Ecto neural progenitor cell (in vitro differentiated cells): ENCODE measurements at places on chromosomes 11 and 22.

- DNase-seq, result no peak
These were observed 188.1 kb downstream of the MYO18B start for GRCh38 chr22:25930083-25930482.

DNA sequence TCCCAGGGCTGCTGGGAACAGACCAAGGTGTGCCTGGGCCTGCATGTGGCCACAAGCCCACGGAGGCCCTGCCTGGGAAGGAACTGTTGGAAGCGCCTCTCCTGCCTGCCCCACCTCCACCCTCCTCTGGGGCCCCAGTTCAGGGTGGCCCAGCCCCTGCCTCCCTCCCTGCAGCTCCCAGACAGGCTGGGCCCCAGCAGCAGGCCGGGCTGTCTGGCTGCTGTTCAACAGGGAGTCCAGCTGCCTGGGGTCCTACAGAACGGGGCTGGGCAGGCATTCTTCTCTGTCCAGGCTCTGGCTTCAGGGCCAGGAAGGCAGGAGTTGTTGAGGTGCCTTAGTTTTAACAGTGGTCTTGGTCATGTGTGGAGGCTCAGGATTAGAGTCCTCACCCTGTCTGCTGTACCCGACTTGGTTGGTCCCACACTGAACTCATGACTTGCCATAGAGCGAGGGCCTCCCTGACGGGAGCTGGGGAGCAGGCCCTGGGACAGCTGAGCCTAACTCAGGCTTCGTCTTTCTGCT is 11.8 kb downstream of the PRDM11 start:
- DNase-seq, result no peak

DNA sequence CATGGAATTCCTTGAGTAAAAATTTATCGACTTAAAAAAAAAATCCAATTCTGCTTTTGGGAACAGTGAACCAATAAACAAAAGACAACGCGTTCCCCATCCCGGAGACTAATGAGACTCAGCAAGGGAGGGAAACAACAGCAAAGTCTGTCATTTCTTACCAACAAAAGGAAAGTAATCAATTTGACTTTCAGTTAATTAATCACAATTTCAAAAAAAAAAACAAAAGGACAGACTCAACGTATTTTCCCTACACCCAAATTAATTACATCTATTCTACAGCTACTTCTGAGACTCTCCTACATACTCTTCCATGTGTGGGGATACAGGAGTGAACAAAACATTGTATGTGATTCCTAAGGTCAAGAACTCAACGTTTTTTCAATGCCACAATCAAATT is 1.9 kb downstream of the RDX start:
- no peak for DNase-seq

DNA sequence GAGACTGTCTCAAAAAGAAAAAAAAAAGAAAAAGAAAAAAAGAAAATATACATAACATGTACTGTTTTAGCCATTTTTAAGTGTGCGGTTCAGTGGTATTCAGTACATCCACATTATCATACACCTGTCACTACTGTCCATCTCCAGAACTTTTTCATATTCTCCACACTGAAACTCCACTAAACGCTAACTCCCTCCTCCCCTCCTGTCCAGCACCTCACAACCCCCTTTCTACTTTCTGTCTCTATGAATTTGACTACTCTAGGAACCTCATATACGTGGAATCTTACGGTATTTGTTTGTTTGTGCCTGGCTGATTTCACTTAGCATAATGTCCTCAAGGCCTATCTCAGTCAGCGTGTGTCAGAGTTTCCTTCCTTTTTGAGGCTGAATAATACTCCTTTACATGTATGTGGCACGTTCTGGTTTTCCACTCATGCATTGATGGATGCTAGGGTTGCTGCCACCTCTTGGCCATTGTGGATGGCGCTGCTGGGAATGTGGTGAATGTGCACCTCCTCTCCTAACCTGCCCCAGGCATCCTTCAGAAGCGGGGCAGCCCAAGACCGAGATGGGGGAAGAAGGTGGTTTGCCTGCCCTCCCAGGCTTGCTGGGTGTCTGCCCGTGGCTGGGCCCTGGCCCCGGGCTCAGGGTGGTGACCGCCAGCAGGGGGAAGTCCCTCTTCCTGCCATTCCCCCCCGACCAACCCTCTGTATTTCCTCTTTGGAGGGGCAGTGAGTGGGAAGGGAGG is 60.5 kb downstream of the BCR start:
- DNase-seq, result no peak

- no peak for DNase-seq
These were observed 413.6 kb downstream of the TBC1D22A start for GRCh38 chr22:47176026-47176389.

GRCh38 chr11:91257667-91258066 is 967.0 kb upstream of the FAT3 start:
- no peak for DNase-seq

DNA sequence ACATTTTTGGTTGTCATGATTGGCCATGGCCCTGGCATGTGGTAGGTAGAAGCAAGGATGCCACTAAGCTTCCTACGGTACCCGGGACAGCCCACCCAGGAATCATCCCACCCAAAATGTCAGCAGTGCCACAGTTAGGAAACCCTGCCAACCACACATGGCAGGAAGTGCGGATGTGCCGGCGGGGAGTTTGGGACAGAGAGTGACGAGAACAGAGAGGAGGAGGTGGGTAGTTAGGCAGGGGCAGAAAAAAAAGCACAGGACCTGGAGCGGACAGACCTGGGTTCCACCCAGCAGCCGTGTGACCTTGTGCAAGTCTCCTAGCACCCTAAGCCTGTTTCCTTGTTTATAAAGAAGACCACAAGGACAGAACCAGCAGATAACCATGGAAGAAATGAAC is 3.3 kb downstream of the SPI1 start:
- DNase-seq, result no peak

DNA sequence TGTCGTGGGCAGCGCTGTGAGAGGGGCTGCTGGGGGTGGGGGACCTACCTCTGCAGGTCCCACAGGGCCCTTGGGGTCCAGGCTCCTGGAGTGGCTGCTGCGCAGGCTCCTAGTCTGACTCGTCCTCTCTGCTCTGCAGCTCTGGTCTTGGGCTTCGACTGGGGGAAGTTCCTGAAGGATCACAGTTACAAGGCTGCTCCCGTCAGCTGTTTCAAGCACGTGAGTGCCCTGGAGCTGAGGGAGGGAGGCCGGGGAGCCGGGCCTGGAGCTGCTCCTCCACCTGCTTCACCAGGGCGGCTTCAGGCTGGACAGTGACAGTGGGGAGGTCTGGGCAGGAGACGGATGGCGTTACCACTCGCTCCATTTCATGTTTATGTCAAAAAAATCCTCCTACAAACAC is 11.9 kb downstream of the L3MBTL2 start:
- DNase-seq, result no peak

GRCh38 chr11:31326470-31327148 is 42.9 kb downstream of the DCDC1 start:
- no peak for DNase-seq

- no peak for DNase-seq
These were observed 14.0 kb upstream of the NRGN start for GRCh38 chr11:124725719-124726105.

GRCh38 chr11:22884217-22884616 is 23.9 kb upstream of the CCDC179 start:
- no peak for DNase-seq

- no peak for DNase-seq
These were observed 1129.1 kb downstream of the DLG2 start for GRCh38 chr11:84497981-84498411.

GRCh38 chr11:18132341-18132740 is at the start of gene MRGPRX3:
TSS of gene MRGPRX3 (plus strand) at chr11:18132571. CDS start at chr11:18137203, 4,632 bp downstream.
- DNase-seq, result no peak

GRCh38 chr11:59556115-59556916 is 45.0 kb downstream of the OR4D9 start:
- DNase-seq, result peak; percentile 84

DNA sequence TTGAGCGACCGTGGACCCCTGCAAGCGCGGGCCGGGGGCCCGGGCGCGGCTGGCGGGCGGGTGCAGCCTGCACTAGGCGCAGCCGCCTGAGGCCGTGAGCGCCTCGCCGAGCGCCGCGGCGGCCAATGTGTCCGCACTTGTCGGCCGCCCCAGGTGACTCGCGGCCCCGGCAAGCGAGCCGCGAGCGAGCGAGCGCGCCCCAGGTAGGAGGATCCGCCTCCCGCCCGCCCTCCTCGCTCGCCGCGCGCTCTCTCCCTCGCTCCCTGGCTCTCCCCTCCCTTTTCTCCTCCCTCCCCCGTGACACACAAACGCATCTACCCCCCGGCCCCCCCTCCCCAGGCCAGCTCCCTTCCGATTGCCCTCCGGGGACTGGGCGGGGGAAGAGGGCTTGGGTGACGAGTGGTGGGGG is at the start of gene WNT7B:
WNT7B (minus strand) TSS at position 160 of the 409 bp plus-strand sequence. CDS start 408 bp downstream, outside the sequence.
- DNase-seq, result peak; percentile 61

- DNase-seq, result no peak
These were observed 26.6 kb downstream of the TMEM123 start for GRCh38 chr11:102426000-102426399.

- DNase-seq, result no peak
These were observed 5.9 kb upstream of the TCP11L1 start for GRCh38 chr11:33033493-33033892.

DNA sequence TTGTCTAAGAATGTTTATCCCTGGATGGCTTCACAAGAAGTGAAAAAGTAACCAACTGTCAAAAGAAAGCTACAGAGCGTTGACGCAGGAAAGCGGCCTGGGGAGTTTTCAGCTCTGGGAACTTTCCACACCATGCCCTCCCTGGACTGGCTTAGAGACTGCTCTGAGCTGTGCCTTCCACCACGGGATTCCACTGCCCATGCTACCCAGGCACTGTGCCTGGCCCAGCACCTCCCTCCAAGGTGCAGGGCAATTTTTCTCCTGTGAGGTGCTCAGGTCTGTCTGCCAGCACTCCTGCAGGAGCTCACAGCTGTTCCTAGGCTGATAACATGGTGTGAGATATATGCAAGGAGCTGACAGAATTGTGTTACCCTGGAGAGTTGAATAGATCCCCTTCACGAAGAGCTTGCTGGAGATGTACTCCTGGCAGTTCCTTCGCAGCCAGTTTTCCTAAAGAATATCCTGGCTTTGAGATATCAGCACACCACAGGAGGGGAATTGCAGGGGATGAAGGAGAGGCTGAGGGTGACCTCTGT is 258.3 kb upstream of the B3GAT1 start:
- DNase-seq, result no peak

DNA sequence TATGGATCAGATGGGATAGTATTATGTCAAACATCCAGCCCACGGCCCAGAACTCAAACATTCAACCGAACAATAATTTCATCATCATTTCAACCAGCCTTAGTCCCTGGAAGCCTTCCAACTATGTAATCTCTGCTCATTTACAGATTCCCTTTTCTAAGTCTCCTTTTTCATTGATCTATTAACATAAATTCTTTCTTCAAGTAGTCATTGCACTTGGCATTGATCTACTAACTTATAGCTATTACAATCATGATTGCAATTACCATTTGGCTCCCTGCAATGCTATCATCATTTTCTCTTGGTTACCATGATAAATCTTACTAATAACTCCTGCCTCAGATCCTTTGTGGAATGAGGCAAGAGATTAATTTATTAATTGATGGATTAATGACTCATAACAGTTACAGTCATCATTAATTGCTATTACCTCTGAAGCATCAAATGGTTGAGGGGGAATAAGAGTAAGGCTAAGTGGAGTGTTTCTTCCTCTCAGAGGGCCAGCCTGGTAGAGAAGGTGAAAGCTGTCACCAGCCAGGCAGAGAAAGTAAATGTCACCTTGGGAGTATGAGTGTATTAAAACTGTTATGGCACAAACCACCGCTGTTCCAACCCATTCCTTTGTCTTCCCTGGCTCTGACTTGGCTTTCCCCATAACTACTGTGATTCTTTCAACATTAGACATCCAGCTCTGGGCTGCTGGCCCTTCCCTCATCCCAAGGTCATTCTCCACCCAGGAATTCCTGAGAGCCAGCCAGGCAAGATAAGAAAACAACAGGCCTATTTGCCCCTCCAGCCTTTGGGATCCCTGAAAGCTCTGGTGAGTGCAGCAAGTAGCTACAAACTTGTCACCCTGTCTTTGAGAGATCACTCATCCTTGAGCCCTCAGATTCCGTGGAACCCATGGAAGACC is 174.7 kb downstream of the RRAS2 start:
- DNase-seq, result no peak

DNA sequence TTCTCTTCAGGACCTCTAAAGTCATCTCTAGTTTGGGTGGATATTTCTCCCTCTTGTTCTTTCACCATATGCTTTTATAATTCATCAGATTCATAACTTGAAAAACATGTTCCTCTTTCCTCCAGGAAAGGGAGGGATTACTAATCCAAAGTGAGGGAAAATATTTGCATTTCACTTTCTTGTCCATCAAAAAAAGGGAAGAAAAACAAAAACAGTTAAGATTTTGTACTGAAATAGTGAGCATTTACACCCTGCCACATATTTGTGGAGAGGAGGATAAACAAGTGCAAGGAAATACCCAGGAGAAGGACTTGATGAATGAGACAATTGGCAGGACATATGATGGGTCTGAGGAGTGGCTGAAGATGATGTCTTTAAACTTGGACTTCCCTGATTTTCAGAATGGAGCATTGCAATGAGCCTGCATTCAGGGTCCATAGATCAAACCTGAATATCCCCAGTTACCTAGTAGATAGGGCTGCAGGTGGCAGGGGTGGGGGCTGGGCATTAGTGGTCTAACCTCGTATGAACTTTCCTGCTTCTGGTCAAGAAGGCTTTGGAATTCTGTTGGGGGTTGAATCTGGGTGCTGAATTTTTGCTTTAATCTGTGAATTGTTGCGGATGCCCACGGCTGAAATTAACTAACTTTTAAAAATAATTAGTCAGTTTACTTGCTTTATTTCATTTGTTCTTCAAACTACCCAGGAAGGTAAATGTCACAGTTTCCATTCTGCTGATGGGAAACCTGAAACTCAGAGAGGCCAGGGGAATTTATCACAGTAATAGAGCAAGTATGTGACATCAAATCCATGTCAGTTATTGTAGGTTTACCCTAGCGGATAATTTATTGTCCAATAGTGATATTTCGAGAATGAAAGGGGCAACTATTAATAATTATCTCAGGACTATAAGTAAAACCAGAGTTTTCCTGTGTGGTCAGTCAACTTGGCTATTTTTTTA is 36.9 kb upstream of the TMEM123 start:
- DNase-seq, result no peak

GRCh38 chr22:39494471-39495120 is 7.5 kb upstream of the MIEF1 start:
- no peak for DNase-seq

DNA sequence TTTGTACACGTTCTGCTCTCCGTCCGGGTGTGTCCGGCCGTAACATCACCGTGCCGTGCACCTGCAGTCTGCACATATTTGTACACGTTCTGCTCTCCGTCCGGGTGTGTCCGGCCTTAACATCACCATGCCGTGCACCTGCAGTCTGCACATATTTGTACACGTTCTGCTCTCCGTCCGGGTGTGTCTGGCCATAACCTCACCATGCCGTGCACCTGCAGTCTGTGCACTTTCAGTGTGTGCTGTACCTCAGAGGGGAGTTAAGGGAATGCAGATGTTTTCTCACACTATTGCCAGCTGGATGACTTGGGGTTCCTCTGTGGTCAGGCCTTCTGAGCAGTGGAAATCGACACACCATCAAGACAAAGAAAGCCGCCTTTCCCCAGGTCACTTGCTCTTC is 4.2 kb downstream of the TTLL8 start:
- no peak for DNase-seq

GRCh38 chr11:35373284-35373933 is 45.9 kb downstream of the SLC1A2 start:
- DNase-seq, result no peak
